Transverse colon (tissue), 4 donors: ENCODE measurements at places on chromosomes 16 and 17. TPM values are rescaled to one million over a fixed set of nuclear protein-coding genes. Genes with fewer than 3 reads are reported as not detected.

The TMIGD1 gene
- 0.80 TPM for total RNA-seq

DNA sequence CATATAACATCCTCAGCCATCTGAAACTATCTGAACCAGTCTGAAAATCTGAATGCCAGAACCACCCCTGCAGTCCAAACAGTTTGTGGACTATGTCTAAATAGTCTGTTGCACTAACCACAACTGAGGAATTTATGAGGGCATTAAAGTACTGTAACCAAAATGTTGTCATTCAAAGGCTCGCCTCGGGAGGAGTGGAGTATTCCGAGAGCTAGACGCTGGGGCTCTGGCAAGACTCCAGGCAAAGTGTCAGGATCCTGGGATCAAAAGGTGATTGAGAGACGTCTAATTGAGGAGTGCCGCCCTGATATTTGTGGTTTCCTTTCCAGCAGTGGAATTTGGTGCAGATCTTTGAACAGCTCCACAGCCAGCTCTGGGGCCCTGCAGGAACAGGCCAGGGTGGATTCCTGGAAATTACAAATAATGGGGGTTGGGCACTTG is 142.9 kb upstream of the MYOCD start:
- DNase-seq: peak; percentile 51

The HBQ1 gene
- total RNA-seq: not detected

The DPEP3 gene
- not detected for total RNA-seq

The TAT gene
- total RNA-seq: not detected

The SLC47A1 gene
- not detected for total RNA-seq

DNA sequence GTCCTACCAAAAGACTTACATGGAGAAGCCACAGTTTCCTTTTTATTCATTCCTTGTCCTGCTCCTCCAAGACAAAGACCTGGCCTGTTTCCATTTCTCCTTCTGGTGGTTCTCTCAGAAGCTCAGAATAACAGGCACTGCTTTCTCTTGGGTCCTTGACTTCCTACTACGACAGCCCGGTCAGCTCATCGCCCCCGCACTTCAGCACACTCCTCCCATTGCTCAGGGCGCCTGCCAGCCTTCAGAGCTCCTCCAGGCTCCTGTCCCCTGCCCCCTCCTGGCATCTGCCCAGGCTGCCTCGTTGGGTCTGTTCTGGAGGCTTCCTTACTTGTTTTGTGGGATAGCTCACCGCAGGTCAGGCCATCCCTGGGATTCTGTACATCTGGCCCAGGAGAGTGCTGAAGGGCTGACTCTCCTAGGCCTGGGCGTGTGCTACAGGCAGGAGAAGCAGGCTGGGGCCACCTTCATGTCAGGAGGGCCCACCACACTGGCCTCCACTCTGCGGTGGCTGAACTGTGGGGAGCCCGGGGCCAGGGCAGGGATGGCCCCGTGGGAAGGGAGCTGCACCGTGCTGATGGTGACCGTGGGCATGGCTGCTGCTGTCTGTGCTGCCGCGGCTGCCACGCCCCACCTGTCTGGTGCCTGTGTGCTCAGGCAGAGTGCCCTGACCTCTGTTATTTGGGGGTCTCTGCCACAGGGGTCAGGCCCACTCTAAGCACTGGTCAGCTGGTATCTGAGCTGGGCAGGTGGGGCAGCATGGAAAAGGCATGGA is 17.7 kb downstream of the TCF25 start:
- no peak for DNase-seq

The EFCAB13 gene
- total RNA-seq: 8.1 TPM
